ENCODE measurements at places on chromosomes 3 and 15. TPM values are rescaled to one million over a fixed set of nuclear protein-coding genes. Genes with fewer than 3 reads are reported as not detected.

DNA sequence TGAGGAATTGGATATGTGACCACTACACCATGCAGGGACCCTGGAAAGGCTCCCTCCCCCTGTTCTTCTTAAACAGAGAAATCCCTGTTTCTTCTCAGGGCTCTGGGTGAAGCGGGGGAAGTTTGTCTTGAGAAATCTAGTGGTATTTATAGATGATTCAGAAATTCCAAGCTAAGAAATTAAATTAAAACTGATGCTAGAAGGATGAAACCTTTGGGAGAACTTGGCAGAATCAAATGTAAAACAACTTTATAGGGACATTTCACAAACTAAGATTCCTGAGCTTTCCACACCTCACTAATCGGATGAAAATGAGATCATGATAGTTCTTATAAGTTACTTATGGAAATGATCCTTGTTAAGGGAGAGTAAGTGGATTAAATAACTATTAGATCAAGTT lies 54.2 kb downstream of the FBXL2 start:
- H3K27ac ChIP-seq: no peak overlapping the region
- H3K4me3 ChIP-seq: no peak overlapping the region
- no peak for DNase-seq
- no peaks in the 10 kb centered on the region for H3K4me1 ChIP-seq
- H3K36me3 ChIP-seq: no peaks in the 10 kb centered on the region
- no peaks in the 10 kb centered on the region for H3K27me3 ChIP-seq

- no peak for DNase-seq
- H3K27ac ChIP-seq: no peak overlapping the region
- H3K4me1 ChIP-seq: no peaks in the 10 kb centered on the region
- H3K4me3 ChIP-seq: no peak overlapping the region
These were observed 4.0 kb downstream of the SPESP1 start for GRCh38 chr15:68934341-68934740.

DNA sequence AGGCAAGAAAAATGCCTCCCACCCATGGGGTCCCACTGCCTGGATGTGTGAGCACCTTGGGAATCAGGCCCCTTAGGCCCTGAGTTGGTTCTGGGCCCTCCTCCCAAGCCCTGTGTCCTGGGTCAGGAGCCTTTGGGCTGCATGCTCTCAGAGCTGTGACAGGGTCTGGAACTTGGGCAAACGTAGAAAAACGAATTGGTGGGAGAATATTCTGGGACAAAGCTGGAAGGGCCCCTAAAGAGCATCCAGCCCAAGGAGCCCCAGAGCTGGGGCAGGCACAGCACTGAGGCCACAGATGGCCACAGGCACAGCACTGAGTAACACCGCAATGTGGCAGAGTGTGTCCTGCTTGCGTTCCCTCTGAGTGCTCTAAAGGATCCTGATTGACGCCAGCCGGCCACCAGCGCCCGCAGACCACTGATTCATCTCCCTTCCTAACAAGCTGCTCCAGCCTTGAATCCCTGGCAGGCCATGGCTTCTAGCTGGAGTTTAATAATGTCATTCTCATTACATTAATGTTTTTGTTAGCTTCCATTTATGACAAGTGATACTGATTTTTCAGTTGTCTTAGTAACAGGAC lies 18.6 kb upstream of the SEC13 start:
- H3K4me1 ChIP-seq: peaks cover 3% of the 10 kb centered on the region
- H3K4me3 ChIP-seq: no peak overlapping the region
- no peak overlapping the region for H3K27ac ChIP-seq
- H3K27me3 ChIP-seq: no peaks in the 10 kb centered on the region

The LRRC2 gene
- total RNA-seq: not detected
